Stimulated activated CD4-positive, alpha-beta T cell treated with anti-CD3 and anti-CD28 coated beads, Interleukin-1b, Interleukin-23, amount 100 ng/mL, for 24 hours (primary cell): ENCODE measurements at places on chromosomes 5 and 9.

DNA sequence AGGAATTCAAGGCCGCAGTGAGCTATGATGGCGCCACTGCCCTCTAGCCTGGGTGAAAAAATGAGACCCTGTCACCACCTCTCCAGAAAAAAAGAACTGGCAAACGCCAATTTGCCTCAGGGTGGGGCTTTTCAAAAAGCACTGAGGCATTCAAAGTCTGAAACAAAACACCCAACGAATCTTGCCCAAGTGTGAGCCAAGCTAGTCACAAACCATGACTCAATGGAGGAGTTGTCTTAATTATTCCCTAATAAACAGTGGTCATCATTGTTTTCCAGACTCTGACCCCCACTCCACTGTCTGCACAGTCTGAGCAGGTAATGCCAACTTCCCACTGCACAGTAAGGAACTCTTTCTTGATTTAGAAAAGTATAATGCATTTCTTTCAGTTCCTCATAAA, 16.8 kb downstream of the FRMD3 start:
- no peak for DNase-seq

- no peak for DNase-seq
Measured at GRCh38 chr5:97119007-97119390, 23.4 kb downstream of the LIX1 start.

DNA sequence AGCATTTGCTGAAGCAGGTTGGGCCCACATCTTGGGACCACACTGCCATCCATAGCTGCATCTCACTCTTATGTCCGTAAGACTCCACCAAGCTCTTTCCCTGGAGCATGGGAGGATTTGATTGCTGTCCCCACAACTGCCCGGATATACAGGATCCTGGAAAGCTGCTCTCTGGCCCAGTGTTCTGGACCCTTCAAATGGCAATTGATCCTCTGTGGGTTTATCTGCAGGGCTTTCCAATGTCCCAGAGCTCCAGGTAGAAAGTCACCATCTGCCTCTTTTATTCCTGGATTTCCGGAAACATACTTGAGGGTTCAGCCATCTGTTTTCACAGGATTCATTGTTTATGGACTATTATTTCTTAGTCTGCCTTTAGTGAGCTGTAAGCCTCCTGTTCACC, 214.6 kb downstream of the SREK1 start:
- DNase-seq, result no peak

GRCh38 chr9:135134268-135135022, 47.0 kb downstream of the OLFM1 start:
- DNase-seq, result no peak

DNA sequence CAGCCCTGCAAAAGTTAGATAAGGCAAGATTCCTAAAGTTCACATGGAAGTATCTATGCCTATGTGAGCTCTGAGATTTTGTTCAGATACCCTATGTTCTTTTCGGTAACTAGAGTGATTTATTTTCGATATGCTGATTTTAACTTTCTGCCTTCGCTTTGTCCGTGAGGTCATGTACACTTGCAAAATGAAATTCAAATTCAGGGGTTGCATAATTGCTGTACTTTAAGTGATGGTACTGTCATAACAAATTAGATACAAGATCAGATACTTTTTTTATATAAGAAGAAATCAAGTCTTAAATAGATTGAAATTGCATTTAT, 350 bp upstream of the ECPAS start:
- no peak for DNase-seq

- no peak for DNase-seq
Measured at GRCh38 chr5:128174951-128175350, 91.4 kb downstream of the SLC12A2 start.

- DNase-seq, result no peak
Measured at GRCh38 chr9:1604942-1605560, 410.1 kb upstream of the SMARCA2 start.

DNA sequence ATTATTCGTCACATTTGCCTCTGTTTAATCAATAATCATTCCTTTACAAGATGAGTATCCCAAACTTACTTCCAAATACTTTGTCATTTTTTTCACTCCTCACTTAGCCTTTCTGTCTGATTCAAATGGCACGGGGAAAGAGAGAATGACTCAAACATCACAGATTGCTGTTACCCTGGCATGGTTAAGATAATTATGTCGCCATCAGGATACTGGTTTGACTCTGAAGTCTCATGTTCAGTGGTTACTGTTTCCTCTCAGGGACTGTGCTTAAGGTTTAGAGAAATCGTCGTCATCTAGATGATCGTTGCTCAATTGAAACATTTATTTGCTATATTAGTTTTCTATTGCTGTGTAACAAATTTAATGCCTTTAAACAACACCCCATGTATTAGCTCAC, 45.2 kb upstream of the RAD23B start:
- no peak for DNase-seq

DNA sequence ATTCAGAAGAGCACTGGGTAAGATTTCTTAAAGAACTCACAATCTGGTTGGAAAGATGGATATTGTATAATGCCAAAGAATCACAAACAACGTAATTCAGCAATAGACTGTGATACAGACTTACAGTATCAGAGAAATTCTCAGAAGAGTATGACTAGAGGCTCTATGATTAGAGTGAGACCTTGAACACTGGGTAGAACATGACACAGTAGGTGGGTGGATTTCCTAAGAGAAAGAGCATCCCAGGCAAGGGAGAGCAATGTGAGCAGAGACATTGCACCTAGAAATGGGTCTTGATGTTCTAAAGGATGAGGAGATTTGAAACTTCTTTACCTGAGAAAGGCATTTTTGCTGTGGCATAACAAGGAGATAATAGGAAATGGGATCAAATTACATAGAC, 27.3 kb upstream of the CAST start:
- no peak for DNase-seq

- peak; percentile 8 for DNase-seq
Measured at GRCh38 chr5:123512611-123513461, 859 bp downstream of the CSNK1G3 start.

GRCh38 chr9:109012009-109012875, 1.1 kb downstream of the CTNNAL1 start:
- DNase-seq, result peak; percentile 29

DNA sequence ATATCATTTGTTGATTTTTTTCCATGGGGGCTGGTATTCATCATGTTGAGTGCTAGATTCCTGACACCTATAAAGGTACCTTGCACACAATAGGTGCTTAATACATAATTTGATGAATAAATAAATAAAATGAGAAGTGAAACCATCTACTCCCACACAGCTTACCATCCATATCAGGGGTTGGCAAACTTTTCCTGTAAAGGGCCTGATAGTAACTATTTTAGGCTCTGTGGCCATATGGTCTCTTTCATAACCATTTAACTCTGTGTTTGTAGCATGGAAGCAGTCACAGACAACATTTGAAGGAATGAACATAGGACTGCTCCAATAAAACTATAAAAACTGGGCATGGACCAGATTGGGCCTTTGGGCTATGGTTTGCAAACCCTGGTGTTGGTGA, 100.3 kb downstream of the GCNT1 start:
- DNase-seq, result no peak

DNA sequence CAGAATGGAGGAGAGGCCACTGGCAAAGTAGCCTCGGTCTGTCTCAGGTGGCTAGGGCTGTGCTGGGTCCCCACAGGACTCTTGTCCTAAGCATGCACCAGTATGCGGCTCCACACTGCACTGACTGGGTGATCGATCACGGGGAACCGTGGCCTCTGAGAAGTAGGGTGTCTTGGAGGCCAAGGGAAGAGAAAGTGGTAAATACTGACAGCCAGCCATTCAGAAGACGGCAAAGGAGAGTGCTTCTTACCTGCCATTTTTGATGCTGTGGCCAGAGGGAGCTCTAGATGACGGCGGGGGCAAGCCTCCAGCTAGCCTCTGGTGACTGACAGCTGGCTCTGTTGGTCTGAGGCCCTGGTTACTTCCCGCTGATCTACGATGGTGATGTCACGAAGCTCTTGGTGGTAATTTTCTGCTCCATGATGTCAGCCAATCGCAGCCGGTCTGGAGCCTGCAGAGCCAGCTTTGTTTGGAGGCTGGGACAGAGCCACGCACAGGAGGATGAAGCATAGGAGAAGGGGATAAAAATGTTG, 40.4 kb upstream of the GADD45G start:
- DNase-seq, result no peak

DNA sequence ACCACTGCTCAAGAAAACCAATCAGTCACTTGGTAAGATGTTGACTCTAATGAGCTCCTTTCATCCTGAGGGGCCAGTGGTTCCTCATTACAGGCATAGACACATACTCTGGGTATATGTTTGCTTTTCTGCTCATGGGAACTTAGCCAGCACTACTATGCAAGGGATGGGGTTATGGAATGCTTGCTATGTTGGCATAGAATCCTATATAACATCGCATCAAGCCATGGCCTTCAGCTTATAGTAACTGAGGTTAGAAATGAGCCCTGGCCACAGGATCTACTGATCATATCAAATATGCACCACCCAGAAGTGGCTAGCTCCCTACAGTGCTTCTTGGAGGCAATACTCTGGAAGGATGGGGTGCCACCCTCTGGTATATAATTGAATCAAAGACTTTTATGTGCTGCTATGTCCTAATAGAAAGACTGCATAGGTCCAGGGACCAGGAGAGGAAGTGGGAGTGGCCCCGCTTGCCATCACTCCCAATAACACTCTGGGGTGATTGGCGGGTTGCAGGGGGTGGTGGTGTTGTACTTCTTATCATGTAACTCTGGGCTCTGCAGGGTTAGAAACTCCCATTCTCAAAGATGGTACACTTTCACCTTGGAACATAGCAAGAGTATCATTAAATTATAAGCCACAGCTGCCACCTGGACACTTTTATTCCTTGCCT, 70.3 kb downstream of the ZNF366 start:
- DNase-seq, result no peak

DNA sequence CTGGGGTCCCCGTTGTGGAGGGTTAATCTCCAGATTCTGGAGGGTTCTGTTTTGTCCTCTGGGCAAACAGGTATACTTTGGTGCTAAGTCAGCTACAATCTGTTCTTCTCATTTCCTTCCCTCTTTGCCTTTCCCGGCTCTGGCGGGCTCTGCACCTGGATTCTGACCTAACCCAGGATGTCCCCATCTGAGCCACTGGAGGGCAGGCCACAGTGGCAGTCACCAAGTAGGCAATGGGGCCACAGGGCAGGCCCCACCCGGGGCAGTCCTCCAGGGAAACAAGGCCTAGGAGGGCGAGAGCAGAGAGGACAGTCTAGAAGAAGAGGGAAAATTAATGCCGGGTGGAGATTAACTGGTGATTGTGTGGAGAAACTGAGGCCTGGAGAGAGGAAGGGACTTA, 40.4 kb upstream of the HRH2 start:
- DNase-seq, result no peak

- no peak for DNase-seq
Measured at GRCh38 chr5:139912804-139913203, 117.2 kb downstream of the PSD2 start.

- no peak for DNase-seq
Measured at GRCh38 chr9:136249877-136250559, 4.4 kb upstream of the QSOX2 start.

DNA sequence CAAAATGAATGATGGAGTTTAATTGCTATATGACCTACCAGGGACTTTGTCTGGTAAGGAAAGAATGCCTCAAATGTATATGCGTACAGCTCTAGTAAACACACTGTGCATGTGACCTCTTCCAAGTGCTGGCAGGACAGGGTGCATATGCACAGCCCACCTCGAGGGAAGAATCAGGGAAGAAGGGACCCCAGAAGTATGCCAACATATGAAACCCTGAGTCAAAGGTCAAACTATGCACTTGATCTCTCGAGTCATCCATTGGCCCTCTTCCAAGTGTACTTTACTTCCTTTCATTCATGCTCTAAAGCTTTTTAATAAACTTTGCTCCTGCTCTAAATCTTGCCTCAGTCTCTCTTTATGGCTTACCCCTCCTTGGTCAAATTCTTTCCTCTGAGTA, 804.6 kb upstream of the COX7C start:
- DNase-seq, result no peak
